Activated naive CD8-positive, alpha-beta T cell treated with anti-CD3 and anti-CD28 coated beads, Interleukin-2, amount 10 ng/mL, durations not matched to agents 7 days and 5 days (primary cell): ENCODE measurements at places on chromosomes 11 and 22. TPM values are rescaled to one million over a fixed set of nuclear protein-coding genes. Genes with fewer than 3 reads are reported as not detected.
A peak's percentile ranks its signal among the peaks of the same experiment; 100 is the strongest.

Gene UBQLN3
- 0.17 TPM for total RNA-seq

Gene GAB2
- total RNA-seq, result 7.1 TPM

Gene GSTT2B
- total RNA-seq, result not detected

Gene OR10D3
- total RNA-seq, result not detected

Gene CPT1A
- 52.2 TPM for total RNA-seq

GRCh38 chr11:8032576-8033304, 45.6 kb downstream of the EIF3F start:
- no peak overlapping the region for H3K27ac ChIP-seq
- no peaks in the 10 kb centered on the region for H3K36me3 ChIP-seq
- peaks cover 14% of the 10 kb centered on the region for H3K27me3 ChIP-seq
- no peaks in the 10 kb centered on the region for H3K4me1 ChIP-seq

DNA sequence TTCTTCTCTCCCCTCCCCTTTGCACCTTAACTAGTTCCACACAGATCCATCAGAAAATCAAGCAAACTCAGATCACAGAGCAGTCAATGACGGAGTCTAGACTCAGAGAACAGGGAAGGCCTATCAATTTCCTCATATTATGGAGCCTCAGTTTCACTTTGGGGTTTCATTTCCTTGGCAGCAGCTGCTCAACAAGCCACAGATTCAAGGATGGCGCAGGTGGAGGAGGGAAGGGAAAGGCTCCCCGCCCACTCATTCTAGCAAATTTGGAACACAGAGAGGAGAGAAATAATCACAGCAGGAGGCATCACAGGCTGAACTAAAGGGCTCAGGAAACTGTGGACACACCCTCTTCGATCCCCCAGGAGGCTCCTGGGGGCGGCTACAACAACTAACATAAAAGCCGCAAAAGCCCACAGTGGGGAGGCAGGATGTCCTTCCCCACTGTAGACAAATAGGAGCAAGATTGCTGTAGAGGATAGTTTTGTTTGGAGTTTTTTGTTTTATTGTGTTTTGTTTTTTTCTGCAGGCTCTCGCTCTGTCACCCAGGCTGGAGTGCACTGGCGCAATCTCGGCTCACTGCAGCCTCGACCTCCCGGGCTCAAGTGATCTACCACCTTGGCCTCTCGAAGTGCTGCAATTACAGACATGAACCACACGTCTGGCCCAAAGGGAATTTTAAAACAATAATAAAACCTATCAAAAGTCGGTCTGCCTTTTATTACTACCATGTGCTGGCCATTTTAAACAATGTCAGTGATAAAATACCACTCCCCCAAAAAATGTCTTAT, 3.4 kb downstream of the PLAAT3 start:
- H3K4me1 ChIP-seq, result peaks cover 10% of the 10 kb centered on the region
- H3K27ac ChIP-seq, result no peak overlapping the region
- no peaks in the 10 kb centered on the region for H3K36me3 ChIP-seq
- no peak for DNase-seq
- no peak overlapping the region for H3K4me3 ChIP-seq
- H3K27me3 ChIP-seq, result no peaks in the 10 kb centered on the region

- no peaks in the 10 kb centered on the region for H3K36me3 ChIP-seq
- no peaks in the 10 kb centered on the region for H3K4me1 ChIP-seq
- DNase-seq, result no peak
- no peak overlapping the region for H3K27ac ChIP-seq
- no peak overlapping the region for H3K4me3 ChIP-seq
Observed at GRCh38 chr22:19546680-19547079, 22.5 kb upstream of the CLDN5 start.

DNA sequence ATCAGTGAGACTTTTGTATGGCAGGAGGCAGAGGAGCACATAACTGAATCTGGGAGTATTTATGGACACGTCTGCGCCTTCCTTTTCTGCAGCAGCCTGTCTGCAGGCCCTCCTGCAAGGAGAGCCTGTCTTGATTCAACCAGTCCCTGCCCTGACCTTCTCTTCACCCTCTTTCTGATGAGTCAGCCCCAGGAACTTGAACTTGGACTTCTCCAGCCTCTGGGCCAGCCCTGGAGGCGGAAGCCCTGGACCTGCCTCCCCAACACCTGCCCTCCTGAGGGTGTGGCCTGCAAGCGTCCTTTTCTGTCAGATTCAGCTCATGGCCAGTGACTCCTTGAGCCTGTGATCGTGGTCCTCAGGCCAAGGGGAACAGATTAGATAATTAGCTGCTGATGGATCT, 20.0 kb downstream of the DAGLA start:
- H3K27me3 ChIP-seq, result peaks cover 10% of the 10 kb centered on the region
- H3K36me3 ChIP-seq, result no peaks in the 10 kb centered on the region
- no peak for DNase-seq
- no peak overlapping the region for H3K27ac ChIP-seq
- no peak overlapping the region for H3K4me3 ChIP-seq

- no peaks in the 10 kb centered on the region for H3K36me3 ChIP-seq
- no peak overlapping the region for H3K27ac ChIP-seq
- H3K4me3 ChIP-seq, result no peak overlapping the region
- H3K27me3 ChIP-seq, result peaks cover 19% of the 10 kb centered on the region
- no peak for DNase-seq
- no peaks in the 10 kb centered on the region for H3K4me1 ChIP-seq
Observed at GRCh38 chr11:120178561-120179056, 32.2 kb upstream of the OAF start.

DNA sequence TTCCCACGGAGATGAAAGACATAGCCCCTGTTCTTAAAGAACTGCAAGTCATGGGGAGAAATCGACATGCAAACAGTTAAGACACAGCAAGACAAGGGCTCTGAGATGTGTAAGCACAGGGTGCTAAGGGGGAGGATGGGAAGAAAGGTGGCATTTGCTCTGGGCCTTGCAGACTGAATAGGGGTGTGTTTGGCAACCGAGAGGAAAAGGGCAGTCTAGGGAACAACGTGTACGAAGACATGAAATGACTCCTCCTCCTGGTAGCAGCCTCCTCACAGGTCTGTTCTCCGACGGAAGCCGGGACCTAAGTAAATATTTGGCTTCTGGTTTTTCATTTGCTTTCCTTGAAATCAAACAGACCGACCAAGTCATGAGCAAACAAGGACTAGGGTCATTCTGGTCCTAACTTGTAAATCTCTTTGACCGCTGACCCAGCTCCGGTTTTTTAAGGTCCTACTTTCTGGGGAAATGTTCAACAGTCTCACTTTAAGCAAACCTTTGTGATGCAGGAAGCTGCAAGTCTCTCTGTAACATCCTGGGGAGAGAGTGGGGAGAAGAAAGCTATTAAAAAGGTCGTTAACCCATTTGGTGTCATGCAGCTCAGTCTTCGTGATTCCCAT, 19.7 kb downstream of the NNMT start:
- H3K4me1 ChIP-seq, result peaks cover 17% of the 10 kb centered on the region
- H3K36me3 ChIP-seq, result no peaks in the 10 kb centered on the region
- peaks cover 9% of the 10 kb centered on the region for H3K27me3 ChIP-seq
- H3K27ac ChIP-seq, result peak overlapping the region; percentile 72

DNA sequence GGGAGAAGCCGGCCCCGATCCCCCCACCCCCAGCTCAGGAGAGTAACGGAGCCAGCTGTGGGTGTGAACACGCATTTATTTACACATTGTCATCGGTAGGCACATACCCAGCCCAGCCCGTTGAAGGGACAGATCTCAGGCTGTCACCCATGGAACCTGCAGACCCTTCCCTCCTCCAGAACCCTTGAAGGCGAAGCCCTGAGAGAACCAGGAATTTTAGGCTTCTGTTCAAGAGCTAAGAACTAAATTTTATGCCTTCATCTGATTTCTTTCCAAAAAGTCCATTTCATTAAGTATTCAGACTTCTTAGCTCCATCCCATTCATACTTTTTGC, 379 bp upstream of the BRMS1 start:
- peaks cover 35% of the 10 kb centered on the region for H3K4me1 ChIP-seq
- peaks cover 2% of the 10 kb centered on the region for H3K27me3 ChIP-seq
- H3K4me3 ChIP-seq, result peak overlapping the region; percentile 90
- H3K27ac ChIP-seq, result peak overlapping the region; percentile 91
- H3K36me3 ChIP-seq, result peaks cover 9% of the 10 kb centered on the region
- no peak for DNase-seq

DNA sequence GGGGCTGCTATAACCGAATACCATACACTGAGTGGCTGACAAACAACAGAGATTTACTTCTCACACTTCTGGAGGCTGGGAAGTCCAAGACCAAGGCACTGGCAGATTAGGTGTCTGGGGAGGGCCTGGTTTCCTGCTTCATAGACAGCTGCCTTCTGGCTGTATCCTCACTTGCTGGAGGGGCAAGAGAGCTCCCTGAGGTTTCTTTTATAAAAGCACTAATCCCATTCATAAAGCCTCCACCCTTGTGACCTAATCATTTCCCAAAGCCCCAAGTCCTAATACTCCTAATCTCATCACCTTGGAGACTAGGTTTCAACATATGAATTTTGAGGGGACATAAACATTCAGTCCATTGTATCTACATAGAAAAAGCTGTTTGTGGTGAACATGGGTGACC, 131.8 kb downstream of the KIRREL3 start:
- H3K4me1 ChIP-seq, result no peaks in the 10 kb centered on the region
- no peak overlapping the region for H3K27ac ChIP-seq
- DNase-seq, result no peak

GRCh38 chr11:87299041-87299481, 261.3 kb downstream of the TMEM135 start:
- H3K4me1 ChIP-seq, result no peaks in the 10 kb centered on the region
- no peak overlapping the region for H3K4me3 ChIP-seq
- H3K36me3 ChIP-seq, result peaks cover 5% of the 10 kb centered on the region
- no peak for DNase-seq
- no peaks in the 10 kb centered on the region for H3K27me3 ChIP-seq

DNA sequence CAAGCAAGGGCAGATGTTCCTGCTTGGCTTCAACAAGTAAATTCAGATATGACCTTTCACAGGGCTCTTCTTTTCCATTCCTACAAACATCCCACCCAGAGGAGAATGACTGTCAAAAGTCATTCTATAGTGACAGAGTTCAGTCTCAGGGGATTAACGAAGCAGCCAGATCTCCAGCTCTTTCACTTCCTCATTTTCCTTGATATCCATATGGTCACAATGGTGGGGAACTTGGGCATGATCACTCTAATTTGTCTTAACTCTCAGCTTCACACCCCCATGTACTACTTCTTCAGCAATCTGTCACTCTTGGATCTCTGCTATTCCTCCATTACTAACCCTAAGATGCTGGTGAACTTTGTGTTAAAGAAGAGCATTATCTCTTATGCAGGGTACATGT, 15.0 kb upstream of the OR8B8 start:
- no peaks in the 10 kb centered on the region for H3K36me3 ChIP-seq
- peaks cover 8% of the 10 kb centered on the region for H3K27me3 ChIP-seq
- no peak for DNase-seq
- H3K4me3 ChIP-seq, result no peak overlapping the region
- H3K4me1 ChIP-seq, result no peaks in the 10 kb centered on the region
- no peak overlapping the region for H3K27ac ChIP-seq

DNA sequence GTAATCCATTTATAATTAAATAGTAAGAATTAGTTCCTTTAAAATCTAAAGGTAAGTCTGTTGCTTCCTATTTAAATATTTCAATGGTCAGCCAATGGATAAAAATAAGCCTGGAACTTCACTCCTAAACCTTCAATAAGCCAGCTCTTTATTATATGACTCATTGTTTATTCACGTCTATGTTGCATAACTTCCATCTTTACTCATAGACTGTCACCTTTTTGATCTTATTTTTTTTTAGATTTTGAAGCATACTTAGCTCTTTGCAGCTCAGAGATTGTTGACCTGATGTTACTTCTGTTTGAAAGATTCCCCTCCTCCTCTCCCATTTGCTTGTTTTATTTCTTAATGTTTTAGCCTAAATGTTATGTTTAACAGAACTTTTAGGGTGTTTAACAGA, 1571.2 kb upstream of the RAG2 start:
- H3K4me1 ChIP-seq, result no peaks in the 10 kb centered on the region
- H3K36me3 ChIP-seq, result no peaks in the 10 kb centered on the region
- no peak for DNase-seq
- H3K4me3 ChIP-seq, result no peak overlapping the region

GRCh38 chr11:73227571-73228211, 9.6 kb downstream of the P2RY2 start:
- no peak for DNase-seq
- H3K4me1 ChIP-seq, result peaks cover 11% of the 10 kb centered on the region
- H3K36me3 ChIP-seq, result no peaks in the 10 kb centered on the region
- H3K27me3 ChIP-seq, result peaks cover 16% of the 10 kb centered on the region
- H3K4me3 ChIP-seq, result no peak overlapping the region
- H3K27ac ChIP-seq, result no peak overlapping the region
